ENCODE measurements at places on chromosomes 4 and X. TPM values are rescaled to one million over a fixed set of nuclear protein-coding genes. Genes with fewer than 3 reads are reported as not detected.

The CASP3 gene
- 24.7 TPM for total RNA-seq

The MAGEB17 gene
- not detected for total RNA-seq

The ZNF732 gene
- total RNA-seq, result not detected

The PNMA3 gene
- total RNA-seq, result 0.20 TPM

The MAMLD1 gene
- 6.2 TPM for total RNA-seq

The CXorf51B gene
- not detected for total RNA-seq

The PLP1 gene
- not detected for total RNA-seq

The HSD17B13 gene
- total RNA-seq, result 0.05 TPM

The DDX3X gene
- 220 TPM for total RNA-seq

The SOX3 gene
- total RNA-seq, result not detected

The TCEAL5 gene
- not detected for total RNA-seq

The NSG1 gene
- total RNA-seq, result 9.9 TPM

The CITED1 gene
- total RNA-seq, result 2.0 TPM

The YIPF7 gene
- total RNA-seq, result not detected

The MBNL3 gene
- not detected for total RNA-seq

The SSX2B gene
- not detected for total RNA-seq

The XAGE2 gene
- total RNA-seq, result not detected

The NPY2R gene
- not detected for total RNA-seq

The ARHGEF38 gene
- total RNA-seq, result not detected

The KLF8 gene
- 0.03 TPM for total RNA-seq

The ATP1B4 gene
- total RNA-seq, result 0.02 TPM

The ENAM gene
- not detected for total RNA-seq

The ERCC6L gene
- total RNA-seq, result 12.4 TPM
